ENCODE measurements at places on chromosomes 1 and 21.

GRCh38 chr1:6907676-6908434 lies 122.6 kb downstream of the CAMTA1 start:
- DNase-seq: no peak

- no peak for DNase-seq
Observed at GRCh38 chr1:234777856-234778220, 167.9 kb upstream of the IRF2BP2 start.

GRCh38 chr1:221873673-221874072 lies 131.8 kb upstream of the DUSP10 start:
- DNase-seq: no peak

DNA sequence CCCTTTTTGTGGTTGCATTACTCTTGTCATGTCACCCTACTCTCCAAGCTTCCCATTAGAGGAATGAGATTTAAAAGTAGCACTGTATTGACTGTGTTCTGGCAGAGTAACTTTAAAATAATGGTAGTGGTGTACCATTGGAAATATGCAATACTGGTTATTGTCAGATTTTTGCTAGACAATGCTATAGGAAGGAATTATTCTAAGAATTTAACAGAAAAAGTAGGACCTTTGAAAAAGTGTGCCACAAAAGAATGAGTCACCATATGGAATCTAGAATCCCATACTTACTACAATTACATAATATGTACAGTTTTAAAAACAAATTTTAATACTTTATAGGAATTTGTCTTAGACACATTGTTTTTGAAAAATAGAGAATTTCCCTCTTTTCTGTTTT lies 13.8 kb downstream of the MIER1 start:
- DNase-seq: no peak

DNA sequence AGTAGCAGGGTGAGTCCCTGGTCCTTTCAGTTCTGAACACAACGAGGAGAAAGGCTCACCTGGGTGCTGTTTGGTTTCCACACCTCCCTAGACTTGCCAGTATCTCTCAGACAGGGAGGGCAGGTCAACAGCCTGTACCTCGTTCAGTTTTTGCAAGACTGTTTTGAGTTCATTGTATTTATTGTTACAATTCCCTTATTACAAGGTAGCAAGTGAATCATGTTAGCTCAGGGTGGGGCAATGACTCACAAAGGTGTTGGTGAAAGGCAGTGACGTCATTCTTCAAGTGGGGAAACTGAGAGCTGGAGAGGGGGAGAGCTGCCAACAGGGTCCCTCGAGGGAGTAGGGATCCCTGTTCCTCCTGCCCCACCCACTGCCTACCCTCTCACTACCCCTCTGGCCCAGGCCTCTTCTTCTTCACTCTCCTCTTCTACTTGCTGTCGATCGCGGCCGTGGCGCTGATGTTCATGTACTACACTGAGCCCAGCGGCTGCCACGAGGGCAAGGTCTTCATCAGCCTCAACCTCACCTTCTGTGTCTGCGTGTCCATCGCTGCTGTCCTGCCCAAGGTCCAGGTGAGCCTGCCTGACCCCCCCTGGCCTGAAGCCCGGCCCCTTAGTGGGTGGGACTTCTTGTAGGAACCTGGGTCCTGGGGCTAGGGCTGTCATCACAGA lies 13.4 kb downstream of the SERINC2 start:
- no peak for DNase-seq

- no peak for DNase-seq
Observed at GRCh38 chr21:44519346-44520325, 20.4 kb downstream of the KRTAP10-1 start.

- DNase-seq: no peak
Observed at GRCh38 chr21:27545754-27546349, 579.0 kb upstream of the ADAMTS5 start.

DNA sequence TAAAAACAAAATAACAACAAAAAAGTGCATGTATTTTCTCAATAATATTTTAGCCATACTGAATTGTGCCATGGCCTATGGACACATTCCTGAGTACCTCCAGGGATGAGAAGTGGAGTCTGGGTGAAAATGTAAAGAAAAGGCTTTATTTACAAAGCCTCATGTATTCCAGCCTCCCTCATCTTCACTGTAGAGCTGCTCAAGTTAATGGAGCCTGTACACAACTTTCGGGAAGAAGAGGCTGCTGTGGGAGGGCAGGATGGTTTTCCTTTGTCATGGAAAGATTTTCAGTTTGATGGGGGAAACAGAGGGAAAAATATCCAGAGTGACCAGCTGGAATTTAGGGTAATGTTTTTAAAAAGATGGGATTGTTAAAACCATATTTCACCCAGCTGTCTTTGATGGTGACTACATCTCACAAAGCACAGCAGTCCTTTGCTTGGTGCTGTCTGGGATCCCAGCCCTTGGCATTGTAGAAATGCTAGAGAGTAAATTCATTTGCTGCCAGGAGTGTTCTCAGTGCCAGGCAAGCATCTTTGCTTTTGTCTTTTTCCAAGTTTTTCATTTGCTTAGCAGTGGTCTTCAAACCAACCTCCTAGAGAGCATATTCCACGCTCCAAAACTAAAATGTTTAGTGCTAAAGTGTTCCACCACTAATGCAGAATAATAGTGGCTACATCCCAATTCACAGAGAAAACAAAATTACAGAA lies 54.9 kb downstream of the DPT start:
- no peak for DNase-seq

GRCh38 chr1:198519639-198520501 lies 20.6 kb downstream of the ATP6V1G3 start:
- DNase-seq: no peak

GRCh38 chr1:115060501-115060900 lies 28.8 kb downstream of the TSPAN2 start:
- no peak for DNase-seq

DNA sequence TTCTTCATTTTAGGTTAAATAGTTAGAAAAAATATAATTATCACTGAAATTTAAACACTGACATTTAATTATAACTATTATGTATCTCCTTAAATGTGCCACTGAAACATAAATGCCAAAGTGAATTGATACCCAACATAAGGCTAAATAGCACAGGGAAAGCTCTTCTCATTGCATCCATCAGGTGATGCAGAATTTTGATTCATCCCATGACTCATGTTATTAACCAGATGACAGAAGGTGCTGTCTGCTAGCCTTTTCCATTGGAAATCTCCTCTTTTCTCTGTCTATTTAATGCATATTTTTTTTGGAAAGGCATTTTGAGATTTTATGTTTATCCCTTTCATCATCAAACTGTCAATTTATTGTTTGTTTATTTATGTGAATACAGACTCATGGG lies 136.8 kb downstream of the KCNK2 start:
- DNase-seq: no peak

- no peak for DNase-seq
Observed at GRCh38 chr1:205669341-205670149, 10.8 kb downstream of the SLC45A3 start.

GRCh38 chr1:158272681-158273080 lies 17.0 kb upstream of the CD1C start:
- no peak for DNase-seq

GRCh38 chr1:226034482-226034881 lies 28.0 kb upstream of the H3-3A start:
- DNase-seq: no peak

Data from NCI-H1048 (cell line).